ENCODE measurements at places on chromosomes 6 and 20.

DNA sequence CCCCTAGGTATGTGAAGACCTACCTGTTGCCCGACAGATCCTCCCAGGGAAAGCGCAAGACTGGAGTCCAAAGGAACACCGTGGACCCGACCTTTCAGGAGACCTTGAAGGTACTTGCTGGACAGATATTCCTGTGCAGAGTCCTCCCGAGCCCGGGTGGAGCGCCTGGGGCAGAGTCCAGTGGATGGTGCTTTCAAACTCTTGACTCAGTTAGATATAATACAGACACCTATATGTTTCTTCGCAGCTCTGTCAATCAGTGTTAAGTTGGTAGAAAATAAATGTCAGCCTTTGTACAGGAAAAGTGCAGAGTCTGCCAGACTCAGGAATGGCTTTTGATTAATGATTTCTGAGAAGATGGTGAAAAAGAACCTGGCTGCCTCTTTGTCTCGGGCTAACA is 67.2 kb downstream of the EZR start:
- no peak for DNase-seq

DNA sequence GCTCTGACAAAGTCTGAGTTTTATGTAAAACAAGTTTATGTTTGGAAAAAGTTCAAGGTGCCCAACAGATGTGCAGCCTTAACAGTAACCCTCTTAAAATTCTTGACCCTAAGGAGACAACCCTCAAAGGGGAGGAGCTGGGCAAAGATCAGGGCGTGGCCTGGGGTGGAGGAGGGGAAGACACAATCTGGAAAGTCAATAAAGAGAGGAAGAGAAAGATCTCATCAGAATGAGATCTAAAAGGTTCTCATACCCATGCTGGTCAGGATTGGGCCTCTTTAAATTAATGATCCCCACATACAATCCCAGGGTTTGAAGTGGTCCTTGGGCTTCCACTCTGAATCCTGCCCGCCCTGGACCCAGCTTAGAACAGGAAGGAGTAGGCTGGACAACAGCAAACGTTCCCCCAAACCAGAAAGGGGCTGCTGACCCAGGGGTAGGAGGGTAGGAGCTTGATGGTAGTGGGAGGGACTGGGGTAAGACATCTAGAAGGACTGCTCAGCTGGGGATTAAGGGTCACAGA is 33.0 kb downstream of the FOXP4 start:
- no peak for DNase-seq

DNA sequence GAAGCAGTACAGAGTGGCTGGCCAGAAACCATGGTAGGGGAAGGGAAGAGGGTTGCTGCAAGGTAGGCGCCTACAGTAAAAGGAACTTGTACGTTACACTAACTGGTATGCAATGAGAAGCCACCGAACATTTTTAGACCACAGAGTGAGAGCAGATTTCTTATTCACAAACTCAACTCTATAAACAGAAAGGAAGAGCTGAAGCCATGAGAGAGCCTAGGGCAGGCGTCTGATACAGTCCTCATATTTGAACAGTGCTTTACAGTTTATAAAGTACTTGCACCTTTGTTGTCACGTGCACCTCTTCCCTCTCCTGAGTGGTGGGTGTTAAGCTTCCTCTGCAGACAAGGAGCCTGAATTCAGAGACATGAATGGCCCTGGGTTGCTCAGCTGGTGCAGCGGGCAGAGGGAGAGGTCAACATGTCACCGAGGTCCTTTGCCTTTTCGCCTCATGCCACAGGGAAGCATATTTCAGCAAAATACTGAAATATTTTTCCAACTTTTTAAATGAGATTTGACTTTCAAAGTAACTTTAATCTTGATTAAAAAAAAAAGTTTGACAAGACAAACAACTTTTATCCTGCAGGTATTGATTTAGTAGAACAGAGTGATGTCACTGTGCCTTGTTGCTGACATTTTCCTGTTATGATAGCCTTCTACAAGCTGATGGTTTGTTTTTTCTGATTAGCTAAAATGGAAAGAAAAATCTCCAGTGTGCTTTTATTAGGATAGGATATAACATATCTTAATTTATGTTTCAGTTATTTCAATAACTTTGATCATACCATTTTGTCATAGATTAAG is 23.8 kb downstream of the UST start:
- DNase-seq: no peak

GRCh38 chr20:54029176-54029575 is 41.2 kb downstream of the BCAS1 start:
- no peak for DNase-seq

DNA sequence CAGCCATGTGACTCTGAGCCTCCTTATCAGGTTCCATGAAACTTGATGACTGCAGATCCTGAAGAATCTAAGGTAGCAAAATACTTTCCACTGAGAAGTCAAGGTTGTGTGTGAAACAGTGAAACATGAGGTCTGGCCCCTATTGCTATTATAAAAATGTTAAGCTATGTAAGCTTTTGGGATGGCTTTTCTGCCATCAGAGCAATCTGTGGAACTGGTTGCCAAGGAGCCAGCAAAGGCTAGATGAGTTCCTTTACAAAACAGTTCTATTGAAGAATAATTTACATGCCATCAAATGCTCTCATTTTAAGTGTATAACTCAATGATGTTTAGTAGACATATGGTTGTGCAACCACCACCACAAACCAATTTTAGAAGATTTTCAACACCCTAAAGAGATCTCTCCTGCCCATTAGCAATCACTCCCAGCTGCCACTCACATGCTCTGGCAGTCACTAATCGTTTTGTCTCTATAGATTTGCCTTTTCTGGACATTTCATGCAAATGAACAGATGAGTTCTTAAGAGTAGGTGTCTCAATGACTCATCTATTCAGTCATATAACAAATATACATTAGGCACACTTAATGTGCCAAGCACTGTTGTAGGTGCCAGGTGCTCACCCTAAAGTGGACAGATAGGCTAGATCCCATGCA is 19.9 kb upstream of the MEP1A start:
- no peak for DNase-seq

GRCh38 chr6:108888745-108889144 is 40.5 kb downstream of the ARMC2 start:
- DNase-seq: no peak

DNA sequence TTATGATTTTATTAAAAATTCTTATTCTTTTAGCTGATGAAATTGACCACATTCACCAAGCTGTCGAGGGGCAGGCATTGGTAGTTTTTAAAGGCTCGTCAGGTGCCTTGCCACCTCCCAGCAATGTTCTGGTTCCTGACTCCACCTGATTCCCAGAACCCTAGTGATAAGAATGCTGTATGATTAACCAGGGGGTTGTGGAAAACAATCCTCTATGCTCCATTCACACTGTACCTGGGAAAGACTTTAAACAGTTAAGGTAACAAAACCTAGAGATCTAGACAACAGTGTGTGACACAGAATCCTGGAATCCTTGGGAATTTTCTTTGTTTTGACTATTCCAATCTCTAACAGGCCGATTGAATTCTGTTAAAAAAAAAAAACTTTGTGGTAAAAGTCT is 165.7 kb upstream of the OLIG3 start:
- DNase-seq: no peak

- DNase-seq: no peak
Observed at GRCh38 chr6:82720992-82721391, 344.6 kb downstream of the UBE3D start.

DNA sequence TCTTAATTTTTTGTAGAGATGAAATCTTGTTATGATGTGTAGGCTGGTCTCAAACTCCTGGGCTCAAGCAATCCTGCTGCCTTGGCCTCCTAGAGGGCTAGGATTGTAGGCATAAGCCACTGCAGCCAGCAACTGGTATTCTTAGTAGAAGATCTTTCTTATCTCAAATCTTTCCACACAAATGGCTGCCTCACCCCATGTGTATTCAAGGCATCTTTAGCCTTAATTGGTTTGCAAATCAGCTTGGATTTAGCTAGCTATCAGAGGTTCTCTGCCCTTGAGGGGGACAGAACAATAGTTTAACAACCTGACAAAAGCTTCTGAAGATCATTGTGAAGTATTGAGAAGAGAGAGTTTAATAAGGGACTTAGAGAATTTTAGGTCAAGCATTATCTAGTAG is 17.9 kb upstream of the ABRACL start:
- no peak for DNase-seq

DNA sequence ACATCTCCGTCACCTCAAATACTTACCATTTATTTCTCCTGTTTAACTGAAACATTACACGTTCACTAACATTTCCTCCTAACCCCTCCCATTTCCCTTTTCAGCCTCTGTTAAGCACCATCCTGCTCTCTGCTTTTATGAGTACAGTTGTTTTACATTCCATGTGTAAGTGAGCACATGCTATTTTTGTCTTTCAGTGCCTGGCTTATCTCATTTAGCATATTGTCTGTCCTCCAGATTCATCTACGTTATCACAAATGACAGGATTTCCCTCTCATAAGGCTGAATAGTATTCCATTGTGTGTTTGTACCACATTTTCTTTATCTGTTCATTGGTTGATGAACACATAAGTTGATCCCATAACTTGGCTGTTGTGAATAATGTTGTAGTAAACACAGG is 22.7 kb downstream of the TAF11 start:
- DNase-seq: peak; percentile 85

- DNase-seq: no peak
Observed at GRCh38 chr6:2054516-2055067, 190.8 kb downstream of the GMDS start.

Data from CMK (cell line).